ENCODE measurements at places on chromosomes 7 and 10.

- no peak for DNase-seq
These were observed 15.4 kb upstream of the FKBP9 start for GRCh38 chr7:32941681-32942414.

- DNase-seq = no peak
These were observed 118.1 kb downstream of the GLRX3 start for GRCh38 chr10:130254243-130254642.

- no peak for DNase-seq
These were observed 31.4 kb downstream of the RPA3 start for GRCh38 chr7:7686811-7687508.

DNA sequence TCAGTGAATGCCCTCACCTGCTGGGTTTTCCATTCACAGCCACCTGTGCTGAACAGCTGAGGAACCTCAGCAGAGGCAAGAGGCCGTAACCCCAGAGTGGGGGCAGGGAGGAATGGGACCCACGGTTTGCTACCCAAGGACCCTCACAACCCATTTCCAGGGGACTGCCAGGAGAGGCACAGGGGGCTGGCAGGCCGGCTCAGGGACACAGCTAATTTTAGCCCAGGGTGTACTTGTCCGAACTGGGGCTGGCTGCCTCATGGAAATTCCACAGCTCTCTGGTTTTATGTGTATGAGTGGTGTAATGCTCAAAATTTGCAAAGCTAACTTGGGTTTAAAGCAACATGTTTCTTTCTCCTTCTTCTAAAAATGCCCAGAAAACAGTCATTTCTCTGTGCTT lies 42.2 kb downstream of the MINDY4 start:
- DNase-seq = no peak

GRCh38 chr7:43006008-43006407 lies 73.8 kb downstream of the MRPL32 start:
- no peak for DNase-seq

DNA sequence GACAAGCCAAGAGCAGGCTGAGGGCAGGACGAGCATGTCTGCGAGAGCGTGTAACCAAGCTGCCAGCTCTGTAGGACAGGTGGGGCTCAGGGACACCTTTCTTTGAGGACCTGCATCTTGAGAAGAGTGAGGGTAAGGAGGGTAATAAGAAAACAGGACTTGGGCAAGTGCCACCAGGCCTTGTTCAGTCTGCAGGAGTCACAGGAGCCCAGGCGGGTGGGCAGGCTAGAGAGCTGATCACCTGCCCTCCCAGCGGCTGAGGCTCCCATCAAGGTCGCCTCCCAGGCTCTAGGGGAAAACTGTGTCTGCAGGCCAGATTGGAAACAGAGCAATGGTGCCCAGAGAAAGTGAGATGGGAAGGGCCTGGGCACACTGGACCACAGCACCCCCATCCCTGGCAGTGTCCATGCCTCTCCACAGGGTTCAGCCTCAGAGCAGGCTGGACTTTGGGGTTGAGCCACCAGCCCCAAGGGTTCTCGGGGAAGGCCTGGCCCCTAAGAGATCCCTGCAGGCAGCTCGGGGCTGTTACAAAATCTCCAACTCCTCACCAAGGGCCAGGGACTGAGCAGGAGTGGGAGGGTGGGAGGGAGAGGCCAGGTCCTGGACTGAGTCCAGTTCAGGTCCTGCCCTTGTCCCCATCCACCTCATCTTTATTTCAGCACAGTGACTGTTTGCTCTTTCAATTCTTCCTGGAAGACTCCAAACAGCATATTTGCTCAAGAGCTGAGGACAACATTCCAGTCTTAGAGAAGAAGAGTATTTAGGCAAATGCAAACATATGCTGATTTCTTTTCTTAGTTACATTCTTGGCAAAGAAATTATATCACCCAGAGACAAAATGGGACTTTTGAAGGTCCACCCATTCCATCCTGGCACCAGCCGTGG lies 161.9 kb downstream of the GRID1 start:
- DNase-seq = no peak

- DNase-seq = peak; percentile 42
These were observed 766 bp downstream of the BAMBI start for GRCh38 chr10:28677888-28678686.

GRCh38 chr7:52502281-52502680 lies 533.2 kb upstream of the POM121L12 start:
- DNase-seq = no peak

GRCh38 chr10:70974351-70974901 lies 86.1 kb upstream of the PCBD1 start:
- DNase-seq = no peak

- DNase-seq = no peak
These were observed 23.1 kb downstream of the ZC3HAV1 start for GRCh38 chr7:139086454-139086853.

- no peak for DNase-seq
These were observed 205.8 kb upstream of the SLC26A5 start for GRCh38 chr7:103651593-103652377.

- no peak for DNase-seq
These were observed 91.9 kb upstream of the MBL2 start for GRCh38 chr10:52864201-52865106.

DNA sequence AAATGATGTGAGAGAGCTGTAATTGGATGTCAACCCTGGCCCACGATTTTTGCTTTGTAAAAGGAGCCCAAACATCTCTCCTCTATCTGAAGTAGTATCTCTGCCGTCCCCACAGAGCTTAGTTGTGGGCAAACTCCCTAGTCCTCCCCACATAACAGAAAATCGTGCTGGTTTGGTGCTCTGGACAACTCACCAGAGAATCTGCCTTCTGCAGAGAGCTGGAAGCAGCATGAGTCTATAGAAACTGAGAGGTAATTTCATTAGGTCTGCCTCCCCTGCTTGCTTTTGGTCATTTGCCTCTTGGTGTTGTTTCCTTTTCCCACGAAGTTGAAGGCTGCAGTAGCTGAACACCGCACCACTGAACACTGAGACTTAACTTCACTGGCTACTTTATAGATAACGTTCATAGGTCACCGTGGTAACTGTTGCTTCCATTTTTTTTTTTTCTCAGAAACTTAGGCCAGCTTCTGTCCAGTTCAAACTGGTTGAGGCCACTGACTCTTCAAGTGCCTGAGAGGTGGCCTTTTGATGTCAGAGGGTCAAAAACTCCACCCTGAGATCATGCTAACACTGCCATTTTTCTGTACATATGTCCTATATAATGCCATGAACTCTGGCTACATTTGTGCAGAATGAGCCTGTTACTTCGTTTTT lies 3.3 kb upstream of the CDCA7L start:
- no peak for DNase-seq

DNA sequence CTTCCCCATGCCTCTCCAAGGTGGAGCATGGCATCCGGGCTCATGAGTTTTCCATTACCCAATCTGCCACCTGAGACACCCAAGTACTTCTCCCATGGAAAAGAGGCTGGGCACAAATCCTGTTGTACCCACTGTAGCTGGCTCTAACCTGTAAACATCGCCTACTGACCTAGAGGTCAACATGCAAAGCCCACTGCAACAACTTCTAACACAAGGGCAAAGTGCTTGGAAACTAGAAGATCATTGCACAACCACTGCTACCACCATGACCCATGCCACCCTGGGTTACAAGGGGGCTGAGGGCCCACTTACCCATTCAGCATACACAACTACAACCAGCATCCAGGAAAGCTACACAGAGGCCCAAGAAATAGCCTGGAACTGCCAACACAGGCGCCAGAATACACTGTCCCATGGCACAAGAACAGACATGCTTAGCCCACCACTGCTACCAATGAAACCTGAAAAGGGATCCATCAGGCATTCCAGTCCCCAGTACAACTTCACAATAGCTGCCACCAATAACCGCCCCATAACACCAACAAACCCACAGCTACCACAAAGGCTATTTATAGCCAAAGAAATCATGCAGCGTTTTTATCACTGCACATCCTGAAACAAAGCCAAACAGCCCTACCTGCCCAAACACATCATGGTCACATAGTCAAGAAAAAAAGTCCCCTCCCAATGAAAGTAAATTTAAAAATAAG lies 63.4 kb downstream of the RNF32 start:
- no peak for DNase-seq

DNA sequence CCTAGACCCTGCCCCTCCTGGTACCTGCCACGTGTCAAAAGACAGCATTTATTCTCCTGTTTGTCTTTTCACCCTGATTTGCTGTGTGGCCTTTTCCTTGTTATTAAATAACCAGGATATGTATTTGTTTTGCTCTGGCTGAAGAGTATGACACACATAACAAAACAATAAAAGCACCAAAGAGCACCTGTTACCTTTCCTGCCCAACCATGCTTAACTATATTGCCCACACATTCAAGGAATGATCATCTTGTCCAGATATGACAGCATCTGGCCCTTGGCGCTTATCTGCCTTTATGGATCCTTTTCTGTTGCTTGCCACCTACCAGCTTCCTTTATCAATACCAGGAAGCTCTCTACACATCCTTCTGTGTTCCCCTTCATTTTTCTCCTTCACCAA lies 357.7 kb downstream of the FGFR2 start:
- DNase-seq = no peak

GRCh38 chr10:120689777-120690529 lies 161.2 kb upstream of the WDR11 start:
- DNase-seq = no peak

GRCh38 chr7:46945328-46945727 lies 636.6 kb downstream of the TNS3 start:
- DNase-seq = no peak

Data from Caco-2 (cell line).